ENCODE measurements at places on chromosomes 1 and 21. TPM values are rescaled to one million over a fixed set of nuclear protein-coding genes. Genes with fewer than 3 reads are reported as not detected.

DNA sequence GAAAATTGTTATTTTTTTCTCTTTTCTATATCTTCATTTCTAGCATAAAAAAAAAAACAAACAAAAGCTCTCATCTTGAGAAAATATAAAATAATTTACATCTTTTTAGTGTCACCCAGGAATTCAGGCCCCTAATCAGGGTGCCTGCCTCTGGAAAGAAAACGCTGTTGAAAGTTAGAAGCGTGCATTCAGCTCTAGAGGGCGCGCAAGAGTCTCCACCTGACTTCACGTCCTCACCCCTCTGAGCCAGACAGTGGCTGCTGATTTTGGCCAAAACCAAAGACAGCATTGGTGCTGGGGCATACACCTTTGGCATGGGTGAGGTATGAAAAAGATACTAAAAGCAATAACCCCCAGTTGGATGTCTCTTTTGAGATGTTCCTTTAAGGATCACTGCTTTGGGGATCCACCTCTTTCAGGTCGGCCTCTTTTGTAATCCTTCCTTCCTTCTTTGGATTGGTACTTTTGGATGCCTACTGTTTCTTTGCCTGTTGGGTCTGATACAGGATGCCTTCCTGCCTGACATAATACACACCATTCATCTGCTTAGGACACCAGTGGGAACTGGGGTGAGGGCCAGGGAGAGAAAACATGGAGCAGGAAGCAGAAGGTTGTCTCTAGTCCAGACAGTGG lies 77.6 kb upstream of the CHRM3 start:
- no peak for DNase-seq

DNA sequence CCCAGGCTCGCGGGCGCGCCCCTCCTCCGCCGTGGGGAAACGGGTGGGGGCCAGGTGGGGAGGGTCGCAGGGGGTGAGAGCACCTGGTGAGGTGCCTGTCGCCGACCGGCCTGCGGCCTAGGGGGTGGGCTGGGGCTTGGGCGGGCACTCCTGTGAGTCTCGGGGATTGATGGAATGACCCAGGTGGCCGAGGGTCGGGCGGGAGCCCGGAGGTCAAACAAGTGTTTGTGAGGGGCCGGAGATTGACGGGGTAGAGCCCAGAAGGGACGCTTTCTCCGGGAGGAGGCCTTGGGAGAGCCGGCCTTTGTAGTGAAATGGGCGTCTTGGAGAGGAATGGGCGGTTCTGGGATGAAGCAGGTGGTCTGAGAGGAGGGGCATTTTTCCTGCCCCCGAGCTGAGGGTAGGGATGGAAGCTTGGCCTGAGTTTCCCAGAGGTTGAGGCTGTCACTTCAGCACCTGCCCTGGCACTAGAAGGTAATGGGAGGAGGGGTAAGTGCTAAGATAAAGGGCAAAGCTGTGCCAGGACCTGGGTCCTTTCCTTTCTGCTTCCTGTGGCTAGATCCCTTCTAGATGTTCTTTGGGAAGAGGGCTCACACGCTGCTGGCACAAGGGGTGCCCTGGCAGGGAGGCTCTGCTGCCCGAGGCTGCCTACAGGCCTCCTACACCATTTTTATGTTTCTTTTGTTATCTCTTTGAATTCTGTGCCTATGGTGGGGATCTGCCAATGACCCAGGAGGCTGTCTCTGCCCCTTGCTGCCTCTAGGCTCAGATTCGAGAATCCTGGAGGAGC lies 56.1 kb downstream of the NDUFS5 start:
- DNase-seq, result no peak

DNA sequence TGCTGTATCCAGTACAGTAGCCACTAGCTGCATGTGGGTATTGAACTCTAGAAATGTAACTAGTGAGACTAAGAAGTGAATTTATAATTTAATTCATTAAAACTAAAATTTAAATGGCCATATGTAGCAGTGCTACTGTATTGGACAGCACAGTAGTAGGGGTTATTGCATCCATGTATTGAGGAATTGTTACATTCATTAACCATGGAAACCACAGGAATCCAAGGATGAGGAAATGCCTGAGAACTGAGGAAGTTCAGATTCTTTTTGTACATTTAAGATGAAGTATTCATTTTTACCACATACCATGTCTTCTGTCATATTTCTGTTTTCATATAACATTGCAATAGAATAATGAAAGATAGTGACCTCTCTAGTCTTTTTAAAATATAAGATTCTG lies 2.6 kb downstream of the MTF2 start:
- DNase-seq, result no peak

Gene CFHR4
- polyA plus RNA-seq, result not detected

Measured in forelimb muscle (tissue), 1 donor.